CD4-positive, CD25-positive, alpha-beta regulatory T cell (primary cell): ENCODE measurements at places on chromosomes 2 and 18. TPM values are rescaled to one million over a fixed set of nuclear protein-coding genes. Genes with fewer than 3 reads are reported as not detected.

DNA sequence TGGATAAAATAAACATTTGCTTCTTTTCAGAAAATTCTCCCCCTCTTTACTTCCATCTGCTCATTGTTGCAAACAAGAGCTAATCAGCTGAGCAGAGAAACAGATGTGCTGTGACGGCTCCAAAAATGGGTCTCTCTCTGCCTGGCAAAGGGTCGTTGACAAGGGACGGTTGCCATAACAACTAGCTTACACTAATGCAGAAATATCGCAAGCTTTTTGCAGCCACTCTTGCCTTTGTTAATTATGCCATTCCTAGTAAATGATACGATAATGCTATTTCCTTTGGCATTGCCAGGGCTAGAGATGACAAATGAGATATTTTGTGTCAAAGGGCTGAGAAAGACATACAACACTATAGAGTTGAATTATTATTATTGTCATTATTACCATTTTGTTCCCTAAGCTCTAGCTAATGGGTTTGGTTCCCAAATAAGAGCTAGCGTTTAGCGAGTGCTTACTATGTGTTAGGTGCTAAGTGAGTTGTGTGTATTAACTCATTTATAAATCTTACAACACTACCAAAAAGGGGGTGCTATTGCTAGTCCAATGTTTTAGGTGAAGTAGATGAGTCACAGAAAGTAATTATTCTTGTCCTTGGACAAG is 46.8 kb downstream of the MYO3B start:
- no peaks in the 10 kb centered on the region for H3K4me1 ChIP-seq
- no peak overlapping the region for H3K27ac ChIP-seq
- H3K36me3 ChIP-seq, result no peaks in the 10 kb centered on the region
- no peak for DNase-seq
- no peak overlapping the region for H3K4me3 ChIP-seq

DNA sequence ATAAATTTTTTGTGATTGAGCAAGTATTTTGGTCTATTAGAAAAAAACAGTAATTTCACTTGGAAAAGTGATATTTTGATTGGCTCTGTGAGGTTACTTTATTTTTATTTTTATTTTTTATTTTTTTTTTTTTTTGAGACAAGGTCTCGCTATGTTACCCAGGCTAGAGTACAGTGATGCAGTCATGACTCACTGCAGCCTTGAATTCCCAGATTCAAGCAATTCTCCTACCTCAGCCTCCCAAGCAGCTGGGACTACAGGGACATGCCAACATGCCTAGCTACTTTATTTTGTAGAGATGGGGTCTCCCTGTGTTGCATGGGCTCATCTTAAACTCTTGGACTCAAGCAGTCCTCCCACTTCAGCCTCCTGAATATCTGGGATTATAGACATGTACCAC is 60.9 kb upstream of the MGAT5 start:
- H3K27ac ChIP-seq, result no peak overlapping the region
- H3K4me3 ChIP-seq, result no peak overlapping the region
- H3K36me3 ChIP-seq, result no peaks in the 10 kb centered on the region
- no peaks in the 10 kb centered on the region for H3K27me3 ChIP-seq

GRCh38 chr18:75207310-75208154 is 1.4 kb downstream of the PTGR3 start:
- no peaks in the 10 kb centered on the region for H3K27me3 ChIP-seq
- DNase-seq, result peak; percentile 44
- H3K4me1 ChIP-seq, result peaks cover 41% of the 10 kb centered on the region
- peak overlapping the region; percentile 78 for H3K27ac ChIP-seq

- no peak overlapping the region for H3K4me3 ChIP-seq
- H3K4me1 ChIP-seq, result peaks cover 21% of the 10 kb centered on the region
- no peaks in the 10 kb centered on the region for H3K36me3 ChIP-seq
- H3K27ac ChIP-seq, result no peak overlapping the region
- DNase-seq, result no peak
Measured at GRCh38 chr2:229712136-229712535, 2.2 kb downstream of the DNER start.

- H3K27me3 ChIP-seq, result no peaks in the 10 kb centered on the region
- no peak for DNase-seq
- no peaks in the 10 kb centered on the region for H3K4me1 ChIP-seq
- H3K36me3 ChIP-seq, result no peaks in the 10 kb centered on the region
- H3K4me3 ChIP-seq, result no peak overlapping the region
- no peak overlapping the region for H3K27ac ChIP-seq
Measured at GRCh38 chr2:209076151-209076550, 347.7 kb upstream of the MAP2 start.

DNA sequence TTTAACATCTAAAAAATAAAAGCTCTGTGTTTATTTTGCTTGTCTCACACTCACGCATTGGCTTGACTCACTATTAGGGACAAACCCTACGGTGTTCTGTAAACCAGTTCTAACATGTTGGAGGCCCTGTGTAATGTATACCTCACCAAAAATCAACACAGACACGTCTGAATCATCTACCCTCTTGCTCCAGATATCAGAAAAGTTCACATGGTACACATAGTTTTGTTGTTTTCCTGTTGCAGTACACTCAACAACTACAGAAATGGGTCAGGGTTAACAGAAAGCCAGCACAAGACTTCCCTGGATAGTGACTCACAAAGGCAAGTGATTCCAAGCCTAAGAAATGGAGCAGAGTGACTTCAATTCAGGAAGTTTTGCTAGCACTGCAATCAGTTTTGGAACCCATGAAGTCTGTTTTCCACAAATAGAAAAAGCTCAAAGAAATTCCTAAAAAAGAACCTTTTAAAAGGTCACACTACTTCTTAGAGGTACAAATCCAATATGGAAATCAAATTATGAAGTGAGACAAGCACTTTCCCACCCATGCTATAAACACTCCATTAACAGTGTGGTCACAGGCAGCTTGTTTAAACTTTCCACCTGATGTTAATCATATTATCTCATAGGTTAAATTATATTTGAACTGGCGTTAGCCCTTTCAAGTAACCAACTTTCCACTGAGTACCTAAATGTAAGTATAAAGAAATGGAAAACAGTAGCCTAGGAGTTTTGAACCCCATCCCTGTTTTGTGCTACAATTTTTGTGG is 87.4 kb downstream of the GAREM1 start:
- H3K27me3 ChIP-seq, result peaks cover 2% of the 10 kb centered on the region
- H3K4me3 ChIP-seq, result no peak overlapping the region
- no peak for DNase-seq
- H3K4me1 ChIP-seq, result no peaks in the 10 kb centered on the region
- H3K27ac ChIP-seq, result no peak overlapping the region
- no peaks in the 10 kb centered on the region for H3K36me3 ChIP-seq

DNA sequence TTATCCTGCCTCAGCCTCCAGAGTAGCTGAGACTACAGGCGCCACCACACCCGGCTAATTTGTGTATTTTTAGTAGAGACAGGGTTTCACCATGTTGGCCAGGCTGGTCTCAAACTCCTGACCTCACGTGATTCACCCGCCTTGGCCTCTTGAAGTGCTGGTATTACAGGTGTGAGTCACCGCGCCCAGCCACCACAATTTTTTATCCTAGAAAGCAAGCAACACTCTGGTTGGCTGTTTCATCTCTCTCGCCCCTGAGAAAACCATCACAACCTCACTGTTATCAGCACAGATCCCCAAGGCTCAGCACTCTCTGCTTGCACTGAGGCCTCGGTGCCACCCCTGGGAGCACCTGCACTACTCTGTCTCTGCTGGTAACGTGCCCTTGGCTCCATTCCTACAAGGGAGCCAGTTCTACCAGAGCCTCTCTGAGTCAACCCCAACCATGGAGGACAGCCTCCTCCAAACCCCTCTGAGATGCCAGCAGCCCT is 134.8 kb upstream of the AGAP1 start:
- no peak overlapping the region for H3K27ac ChIP-seq
- DNase-seq, result no peak
- no peaks in the 10 kb centered on the region for H3K4me1 ChIP-seq
- H3K4me3 ChIP-seq, result no peak overlapping the region
- H3K27me3 ChIP-seq, result no peaks in the 10 kb centered on the region

- H3K27me3 ChIP-seq, result no peaks in the 10 kb centered on the region
- H3K4me1 ChIP-seq, result no peaks in the 10 kb centered on the region
- H3K36me3 ChIP-seq, result no peaks in the 10 kb centered on the region
- DNase-seq, result no peak
- no peak overlapping the region for H3K4me3 ChIP-seq
Measured at GRCh38 chr2:156490466-156490840, 54.3 kb downstream of the GPD2 start.

DNA sequence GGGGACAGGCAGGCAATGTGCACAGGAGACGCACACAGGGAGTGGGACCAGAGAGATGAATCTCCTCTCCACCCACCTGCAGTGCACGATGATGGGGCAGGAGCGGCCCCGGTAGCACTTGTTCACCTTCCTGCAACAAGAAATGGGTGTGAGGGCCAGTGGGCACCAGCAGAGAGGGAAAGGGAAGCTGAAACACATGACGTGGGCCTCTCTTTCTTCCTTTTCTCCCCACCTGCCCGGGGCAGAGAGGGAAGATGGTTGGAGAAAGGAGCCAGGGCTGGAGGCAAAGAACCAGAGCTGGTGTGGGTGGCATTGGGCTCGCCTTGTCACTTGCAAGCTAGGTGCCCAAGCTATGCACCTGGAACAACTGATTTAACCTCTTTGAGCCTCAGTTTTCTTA is 12.2 kb downstream of the DNAJB2 start:
- no peak overlapping the region for H3K4me3 ChIP-seq
- no peaks in the 10 kb centered on the region for H3K36me3 ChIP-seq
- DNase-seq, result no peak
- no peak overlapping the region for H3K27ac ChIP-seq
- no peaks in the 10 kb centered on the region for H3K27me3 ChIP-seq

- H3K27me3 ChIP-seq, result peaks cover 15% of the 10 kb centered on the region
- no peak for DNase-seq
- H3K27ac ChIP-seq, result no peak overlapping the region
- no peaks in the 10 kb centered on the region for H3K4me1 ChIP-seq
- H3K4me3 ChIP-seq, result no peak overlapping the region
Measured at GRCh38 chr2:96477458-96477857, 27.7 kb downstream of the NEURL3 start.

- H3K27ac ChIP-seq, result no peak overlapping the region
- DNase-seq, result no peak
- H3K36me3 ChIP-seq, result no peaks in the 10 kb centered on the region
- H3K4me3 ChIP-seq, result no peak overlapping the region
Measured at GRCh38 chr2:172745636-172746035, 10.0 kb downstream of the RAPGEF4 start.

- no peak overlapping the region for H3K4me3 ChIP-seq
- no peak overlapping the region for H3K27ac ChIP-seq
- no peaks in the 10 kb centered on the region for H3K36me3 ChIP-seq
Measured at GRCh38 chr2:199409759-199410529, 47.8 kb downstream of the SATB2 start.

DNA sequence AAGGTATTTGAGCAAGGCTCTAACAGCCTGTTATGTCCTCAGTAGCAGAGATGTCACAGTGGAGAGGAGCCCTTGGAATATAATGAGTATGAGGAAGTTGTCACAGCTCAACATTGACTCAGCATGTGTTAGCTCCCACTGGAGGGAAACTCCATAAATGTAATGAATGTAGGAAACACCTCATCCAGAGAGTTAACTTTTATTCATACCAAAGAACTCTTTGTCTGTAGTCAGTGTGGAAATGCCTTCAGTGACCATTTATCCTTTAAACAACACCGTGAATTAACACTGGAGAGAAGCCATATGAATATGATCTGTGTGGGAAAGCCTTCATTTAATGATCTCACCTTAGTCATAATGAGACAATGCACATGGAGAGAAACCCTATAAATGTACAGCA is 59.7 kb downstream of the CYP1B1 start:
- H3K27me3 ChIP-seq, result no peaks in the 10 kb centered on the region
- no peaks in the 10 kb centered on the region for H3K4me1 ChIP-seq
- DNase-seq, result no peak
- no peak overlapping the region for H3K27ac ChIP-seq

GRCh38 chr2:66733364-66733999 is 298.6 kb downstream of the MEIS1 start:
- no peaks in the 10 kb centered on the region for H3K36me3 ChIP-seq
- H3K27ac ChIP-seq, result no peak overlapping the region
- DNase-seq, result no peak
- H3K4me3 ChIP-seq, result no peak overlapping the region

- no peak overlapping the region for H3K27ac ChIP-seq
- no peak for DNase-seq
- H3K4me1 ChIP-seq, result no peaks in the 10 kb centered on the region
- no peaks in the 10 kb centered on the region for H3K27me3 ChIP-seq
- H3K4me3 ChIP-seq, result no peak overlapping the region
- H3K36me3 ChIP-seq, result no peaks in the 10 kb centered on the region
Measured at GRCh38 chr2:7594211-7594610, 677.0 kb downstream of the RNF144A start.

DNA sequence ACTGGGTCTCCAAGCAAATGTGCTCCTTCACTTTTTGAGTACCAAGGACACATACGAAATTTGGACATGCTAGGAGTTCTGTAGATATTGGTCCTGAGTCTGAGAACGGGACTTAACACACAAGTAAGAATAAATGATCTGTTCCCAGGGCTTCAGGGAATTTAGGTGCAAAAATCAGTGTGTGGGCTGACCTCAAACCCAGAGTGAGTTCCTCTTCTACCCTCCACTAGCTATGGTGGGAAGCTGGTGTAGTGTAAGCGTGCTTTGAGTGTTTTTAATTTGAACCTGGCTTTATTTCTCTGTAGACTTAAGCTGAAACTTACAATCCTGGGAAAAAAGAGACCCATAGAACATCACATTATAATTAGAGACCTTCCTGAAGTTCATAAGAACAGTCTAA is 50.5 kb downstream of the MYO3B start:
- DNase-seq, result no peak
- no peaks in the 10 kb centered on the region for H3K36me3 ChIP-seq
- H3K27ac ChIP-seq, result no peak overlapping the region
- H3K4me1 ChIP-seq, result no peaks in the 10 kb centered on the region
- no peak overlapping the region for H3K4me3 ChIP-seq

DNA sequence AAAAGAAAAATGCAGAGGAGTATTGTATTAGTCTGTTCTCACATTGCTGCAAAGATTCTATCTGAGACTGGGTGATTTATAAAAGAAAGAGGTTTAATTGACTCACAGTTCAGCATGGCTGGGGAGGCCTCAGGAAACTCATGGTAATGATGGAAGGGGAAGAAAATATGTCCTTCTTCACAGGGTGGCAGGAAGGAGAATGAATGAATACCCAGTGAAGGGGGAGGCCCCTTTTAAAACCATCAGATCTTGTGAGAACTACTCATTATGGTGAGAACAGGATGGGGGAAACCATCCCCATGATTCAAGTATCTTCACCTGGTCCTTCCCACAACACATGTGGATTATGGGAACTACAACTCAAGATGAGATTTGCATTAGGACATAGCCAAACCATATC is 9.1 kb upstream of the PLCL1 start:
- peaks cover 14% of the 10 kb centered on the region for H3K27me3 ChIP-seq
- no peak overlapping the region for H3K4me3 ChIP-seq
- no peaks in the 10 kb centered on the region for H3K4me1 ChIP-seq

Gene CFC1
- total RNA-seq, result not detected

Gene LRRC30
- total RNA-seq, result not detected

Gene STEAP3
- not detected for total RNA-seq
